NCI-H524 (cell line): ENCODE measurements at places on chromosomes 12 and 14.

DNA sequence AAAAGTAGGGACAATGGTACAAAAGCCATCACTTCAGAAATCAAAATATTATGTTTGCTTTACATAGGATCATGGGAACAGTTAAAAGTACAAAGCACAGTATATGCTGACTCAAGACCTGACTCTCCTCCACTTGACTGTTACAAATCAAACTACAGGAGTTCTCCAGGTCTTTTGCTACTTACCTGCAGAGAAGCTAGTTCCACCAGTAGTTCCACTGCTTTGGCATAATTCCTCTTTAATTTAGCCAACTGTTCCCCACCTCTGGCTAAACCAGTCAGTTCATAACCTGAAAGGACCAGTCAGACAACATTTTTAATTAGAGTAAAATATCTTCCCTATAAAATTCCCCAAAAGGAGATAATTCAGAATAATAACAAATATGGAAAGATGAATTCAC is 14.0 kb downstream of the ATP6V1D start:
- DNase-seq = no peak

DNA sequence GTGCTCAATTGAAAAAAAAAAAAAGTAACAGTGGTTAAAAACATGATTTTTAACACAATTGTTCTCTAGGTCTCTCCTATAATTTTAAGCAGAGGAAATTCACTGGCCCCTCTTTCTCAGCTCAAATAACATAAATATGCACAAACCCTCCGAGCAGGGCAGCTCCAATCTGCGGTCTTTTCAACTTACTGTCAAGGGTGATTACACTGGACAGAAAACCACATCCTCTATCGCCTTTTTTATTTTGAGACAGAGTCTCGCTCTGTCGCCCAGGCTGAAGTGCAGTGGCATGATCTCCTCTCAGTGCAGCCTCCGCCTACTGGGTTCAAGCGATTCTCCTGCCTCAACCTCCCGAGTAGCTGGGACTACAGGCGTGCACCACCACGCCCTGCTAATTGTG is 16.5 kb upstream of the GABARAPL1 start:
- no peak for DNase-seq

GRCh38 chr12:31897781-31898503 is 61.3 kb upstream of the RESF1 start:
- no peak for DNase-seq

- no peak for DNase-seq
Measured at GRCh38 chr12:110047297-110047940, 903 bp downstream of the C12orf76 start.

DNA sequence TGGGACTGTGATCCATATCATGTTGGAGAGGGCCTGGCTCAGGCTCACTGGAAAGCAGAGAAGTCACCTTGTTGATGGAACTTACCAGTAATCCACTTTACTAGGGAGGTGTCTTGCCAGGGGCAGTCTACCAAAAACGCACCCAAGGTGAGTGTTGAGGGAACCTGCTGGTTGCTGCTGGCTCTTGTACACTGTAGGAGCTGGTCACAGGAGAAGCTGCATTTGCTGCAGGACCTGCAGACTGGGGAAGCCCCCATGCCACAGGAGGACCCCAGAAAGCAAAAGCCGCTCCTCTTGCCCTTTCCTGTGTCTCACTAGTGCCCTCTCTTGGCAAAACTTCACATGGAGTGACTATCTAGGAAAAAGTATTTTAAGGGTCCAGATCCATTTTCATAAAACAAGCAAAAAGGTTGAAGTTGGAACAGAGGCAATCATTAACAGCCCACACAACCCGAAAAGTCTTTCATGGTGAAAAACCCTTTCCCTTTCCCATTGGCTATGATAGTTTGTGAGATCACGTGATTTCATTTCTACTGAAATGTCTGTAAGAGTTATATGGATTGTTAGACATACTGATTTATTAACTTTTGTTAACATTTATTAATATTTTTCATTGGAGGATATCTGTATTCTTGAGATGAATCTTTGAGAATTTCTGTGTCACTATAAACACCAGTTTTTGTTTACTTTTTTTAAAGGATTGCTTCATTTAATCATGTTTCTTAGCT is 59.2 kb downstream of the RASSF8 start:
- peak; percentile 82 for DNase-seq

GRCh38 chr14:89618330-89618708 is 201.3 kb upstream of the FOXN3 start:
- no peak for DNase-seq

DNA sequence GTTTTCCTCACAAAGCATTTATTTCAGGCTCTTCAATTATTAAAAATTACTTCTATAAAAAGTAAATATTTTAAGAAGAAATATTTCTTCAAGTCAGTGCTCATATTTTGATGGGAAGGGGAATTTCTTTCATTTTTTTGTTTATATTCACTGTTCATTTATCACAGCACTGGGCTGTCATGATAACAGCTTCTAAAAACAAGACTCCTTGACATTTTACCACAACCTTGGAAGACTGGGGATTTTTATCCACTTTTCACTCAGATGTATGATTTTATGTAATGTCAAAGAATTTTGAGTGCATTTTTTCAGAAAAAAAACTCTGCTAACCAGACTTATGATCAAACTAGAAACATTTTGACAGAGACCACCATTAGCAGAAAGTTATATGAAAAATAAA is 149.7 kb downstream of the PHLDA1 start:
- no peak for DNase-seq

DNA sequence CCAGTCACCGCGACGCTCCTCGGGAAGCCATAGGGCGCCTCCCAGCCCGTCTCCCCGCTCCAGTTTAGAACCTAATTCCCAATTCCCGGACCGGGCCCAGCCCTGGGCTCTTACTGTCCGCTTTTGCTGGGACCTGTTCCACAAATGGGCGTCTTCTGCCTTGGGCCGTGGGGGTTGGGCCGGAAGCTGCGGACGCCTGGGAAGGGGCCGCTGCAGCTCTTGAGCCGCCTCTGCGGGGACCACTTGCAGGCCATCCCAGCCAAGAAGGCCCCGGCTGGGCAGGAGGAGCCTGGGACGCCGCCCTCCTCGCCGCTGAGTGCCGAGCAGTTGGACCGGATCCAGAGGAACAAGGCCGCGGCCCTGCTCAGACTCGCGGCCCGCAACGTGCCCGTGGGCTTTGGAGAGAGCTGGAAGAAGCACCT is 797 bp downstream of the UNG start:
- peak; percentile 65 for DNase-seq

GRCh38 chr12:62730649-62731048 is 204.3 kb downstream of the PPM1H start:
- DNase-seq = no peak

- DNase-seq = no peak
Measured at GRCh38 chr14:23877538-23878180, 75.9 kb upstream of the DHRS4 start.

- DNase-seq = no peak
Measured at GRCh38 chr12:3962631-3963483, 89.7 kb upstream of the PARP11 start.

DNA sequence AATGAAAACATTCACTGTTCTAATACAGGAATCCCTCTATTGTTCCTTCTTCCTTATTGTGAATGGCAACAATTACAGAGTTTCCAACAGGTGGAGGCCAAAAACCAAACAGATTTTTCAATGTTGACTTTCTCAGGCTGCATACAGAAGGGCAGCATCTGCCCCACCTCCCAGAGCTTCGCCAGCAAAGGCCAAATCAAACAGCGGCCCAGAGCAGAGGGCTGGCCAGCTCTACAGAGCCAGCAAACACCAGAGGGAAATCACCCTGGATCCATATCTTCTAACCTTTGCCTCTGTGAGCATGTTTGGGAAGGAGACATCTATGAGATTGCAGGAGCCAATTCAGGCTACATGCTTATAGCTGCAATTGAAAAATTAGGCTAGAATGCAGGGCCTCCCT is 4.4 kb upstream of the CRACR2A start:
- DNase-seq = no peak

GRCh38 chr14:51828017-51828797 is 32.2 kb upstream of the GNG2 start:
- DNase-seq = no peak

DNA sequence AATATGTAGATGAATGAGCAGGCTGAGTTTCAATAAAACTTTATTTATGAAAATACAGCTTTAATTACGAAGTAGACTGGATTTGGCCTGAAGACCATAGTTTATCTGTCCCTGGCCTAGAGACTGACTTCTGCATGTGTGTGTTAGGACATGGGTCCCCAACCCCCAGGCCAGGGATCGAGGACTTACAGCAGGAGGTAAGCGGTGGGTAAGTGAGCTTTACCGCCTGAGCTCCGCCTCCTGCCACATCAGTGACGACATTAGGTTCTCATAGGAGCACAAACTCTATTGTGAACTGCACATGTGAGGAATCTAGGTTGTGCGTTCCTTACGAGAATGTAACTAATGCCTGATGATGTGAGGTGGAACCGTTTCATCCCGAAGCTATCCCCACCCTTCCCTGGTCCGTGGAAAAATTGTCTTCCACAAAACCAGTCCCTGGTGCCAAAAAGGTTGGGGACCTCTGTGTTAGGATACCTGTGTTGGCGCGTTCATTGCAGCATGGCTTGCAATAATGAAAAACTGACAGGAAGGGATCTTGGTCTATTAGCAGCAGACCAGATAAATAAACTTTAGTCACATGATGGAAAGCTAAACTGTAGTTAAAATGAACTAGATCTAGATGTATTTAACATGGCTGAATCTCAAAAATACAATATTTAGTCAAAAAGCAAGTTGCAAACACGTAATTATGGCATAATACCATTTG is 4.1 kb downstream of the GLRX5 start:
- no peak for DNase-seq

- DNase-seq = no peak
Measured at GRCh38 chr12:130104571-130105106, 57.6 kb upstream of the FZD10 start.

DNA sequence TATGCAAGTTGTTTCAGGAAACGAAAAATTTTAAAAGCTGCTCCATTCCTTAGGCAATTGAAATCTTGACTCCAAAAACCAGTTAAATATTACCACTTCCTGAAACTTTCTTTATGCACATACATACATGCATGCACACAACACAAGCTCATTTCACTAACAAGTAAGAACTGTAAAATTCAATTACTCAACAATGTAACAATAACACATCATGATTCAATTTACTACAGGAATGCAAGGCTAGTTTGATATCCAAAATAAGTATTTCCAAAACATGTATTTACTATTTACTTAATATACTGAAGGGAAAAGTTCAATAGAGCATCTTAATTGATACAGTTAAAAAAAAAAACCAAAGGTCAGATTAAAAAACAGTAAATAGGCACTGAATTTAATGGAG is 19.6 kb downstream of the NAP1L1 start:
- no peak for DNase-seq

- no peak for DNase-seq
Measured at GRCh38 chr14:94796278-94796677, 26.4 kb upstream of the GSC start.

GRCh38 chr14:100294213-100294962 is 11.9 kb downstream of the SLC25A29 start:
- no peak for DNase-seq

GRCh38 chr14:95784137-95784536 is 70.2 kb upstream of the TCL1A start:
- DNase-seq = no peak

GRCh38 chr12:80935111-80935510 is 2.6 kb downstream of the LIN7A start:
- DNase-seq = no peak

DNA sequence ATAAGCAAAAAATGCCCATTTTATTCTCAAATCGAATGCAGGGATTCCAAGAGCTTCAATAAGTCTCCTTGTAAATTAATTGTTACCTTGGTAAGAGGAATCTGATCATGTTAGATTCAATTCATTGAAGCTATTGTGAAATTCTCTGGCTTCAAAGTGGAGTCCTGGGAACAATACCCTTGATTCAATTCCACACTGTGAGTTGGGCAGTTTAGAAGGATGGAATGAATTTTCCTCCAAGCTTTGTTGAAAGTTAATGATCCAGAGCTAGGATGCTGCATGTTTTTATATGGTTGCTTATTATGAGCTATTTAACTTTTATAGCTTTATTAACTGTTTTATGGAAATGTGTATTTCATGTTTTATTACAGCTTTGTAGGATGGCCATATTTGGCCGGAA is 89.9 kb upstream of the IGF1 start:
- DNase-seq = no peak

DNA sequence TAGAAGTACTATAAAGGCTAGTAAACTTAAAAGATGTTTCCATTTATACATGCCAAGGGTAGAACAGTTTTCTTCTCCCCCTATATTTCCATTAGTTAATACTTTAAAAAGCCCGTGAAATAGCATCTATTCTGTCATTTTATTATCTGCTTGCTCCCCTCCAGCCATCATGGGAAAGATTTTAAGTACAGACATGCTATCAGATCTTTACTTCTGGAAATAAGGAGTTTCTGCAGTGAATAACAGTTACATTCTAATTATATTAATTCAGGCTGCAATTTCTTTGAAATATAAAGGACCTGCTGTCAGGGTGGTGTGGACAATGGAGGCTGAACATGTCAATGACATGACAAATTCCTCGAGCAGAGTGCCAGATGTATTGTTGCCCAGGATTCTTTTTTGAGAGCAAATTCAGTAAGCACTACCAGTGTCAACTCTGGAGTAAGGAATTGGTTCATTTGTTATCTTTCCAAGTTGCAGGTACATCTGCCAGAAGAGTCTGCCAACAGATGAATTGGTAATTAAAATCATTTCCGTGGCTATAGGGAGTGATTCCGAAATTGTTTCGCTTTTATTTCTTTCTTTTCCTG is 151.3 kb downstream of the BTG1 start:
- no peak for DNase-seq

DNA sequence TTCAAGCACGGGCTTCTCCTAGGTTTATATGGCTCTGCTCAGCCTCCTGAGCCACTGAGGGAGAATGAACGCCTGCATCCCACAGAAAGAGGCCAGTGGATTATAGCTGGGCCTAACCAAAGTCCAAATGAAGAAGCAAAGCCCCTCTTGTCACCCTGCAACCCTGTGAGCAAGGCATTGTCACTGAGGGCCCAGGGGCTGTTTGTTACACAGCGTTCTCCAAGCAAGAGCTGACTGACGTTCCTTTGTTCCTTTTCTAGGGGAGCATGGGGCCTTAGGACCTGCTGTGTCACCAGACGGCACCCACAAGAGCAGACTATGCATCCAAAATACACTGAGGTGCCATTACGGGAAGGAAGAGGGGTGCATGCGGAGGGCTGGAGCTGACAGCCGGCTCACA is 4.3 kb upstream of the FBRSL1 start:
- DNase-seq = no peak

- DNase-seq = no peak
Measured at GRCh38 chr12:123395236-123395635, 11.3 kb downstream of the KMT5A start.

- no peak for DNase-seq
Measured at GRCh38 chr12:121451961-121452339, 52.0 kb downstream of the RNF34 start.
